Stimulated activated CD8-positive, alpha-beta memory T cell treated with anti-CD3 and anti-CD28 coated beads, Interleukin-15, amount 100 ng/mL, for 1 hour (primary cell): ENCODE measurements at places on chromosomes 7 and 10.

GRCh38 chr10:79273604-79274003, 73.7 kb upstream of the PPIF start:
- no peak for DNase-seq

DNA sequence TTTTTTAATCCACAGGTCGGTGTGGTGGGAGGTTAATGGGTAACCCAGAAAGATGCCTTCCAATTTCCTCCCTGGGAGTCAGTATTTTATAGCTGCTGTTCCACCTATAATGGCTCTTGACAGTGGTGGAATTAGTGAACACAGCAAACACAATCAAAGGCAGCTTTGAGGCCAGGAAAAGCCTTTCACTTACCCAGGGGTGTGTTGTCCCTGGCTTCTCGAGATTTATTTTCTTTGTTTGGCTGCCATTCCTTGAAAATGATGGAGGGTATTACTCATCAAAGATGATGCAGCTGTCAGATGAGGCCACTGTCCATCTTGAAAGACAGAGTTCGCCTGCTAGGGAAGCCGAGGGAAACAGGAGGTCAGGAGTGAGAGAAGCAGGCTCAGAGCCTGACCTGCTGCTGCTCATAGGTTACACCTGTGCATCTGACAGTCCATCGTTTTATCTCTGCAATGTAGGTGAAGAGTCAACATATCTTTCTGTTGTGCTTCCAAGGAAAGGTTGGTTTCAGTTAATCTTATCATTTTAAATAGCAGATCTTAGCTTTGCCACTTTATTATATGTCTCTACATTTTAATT, 221.6 kb downstream of the XPNPEP1 start:
- no peak for DNase-seq

DNA sequence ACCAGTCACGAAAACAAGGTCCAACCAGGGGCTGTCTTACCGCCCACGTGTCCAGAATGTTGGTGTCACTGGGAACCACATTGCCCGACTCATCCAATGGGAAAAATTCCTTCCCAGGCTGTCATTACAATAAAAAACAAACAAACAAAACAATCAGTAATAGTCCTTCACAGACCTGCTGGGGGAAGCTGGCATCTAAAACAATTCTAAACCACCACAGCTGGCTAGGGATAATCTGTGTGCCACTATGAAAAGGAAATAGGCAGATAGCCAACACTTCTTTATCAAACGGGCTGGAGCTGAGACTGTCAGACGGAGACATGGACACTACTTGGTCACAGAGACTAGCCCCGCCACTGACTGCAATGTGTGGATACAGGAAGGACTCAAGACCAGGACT, 9.2 kb downstream of the AKR1B1 start:
- no peak for DNase-seq

- DNase-seq: no peak
Observed at GRCh38 chr10:119748871-119749270, 23.0 kb downstream of the INPP5F start.

GRCh38 chr7:148142660-148143248, 447.8 kb upstream of the C7orf33 start:
- no peak for DNase-seq

GRCh38 chr7:50554431-50555322, 10.5 kb downstream of the DDC start:
- DNase-seq: no peak

DNA sequence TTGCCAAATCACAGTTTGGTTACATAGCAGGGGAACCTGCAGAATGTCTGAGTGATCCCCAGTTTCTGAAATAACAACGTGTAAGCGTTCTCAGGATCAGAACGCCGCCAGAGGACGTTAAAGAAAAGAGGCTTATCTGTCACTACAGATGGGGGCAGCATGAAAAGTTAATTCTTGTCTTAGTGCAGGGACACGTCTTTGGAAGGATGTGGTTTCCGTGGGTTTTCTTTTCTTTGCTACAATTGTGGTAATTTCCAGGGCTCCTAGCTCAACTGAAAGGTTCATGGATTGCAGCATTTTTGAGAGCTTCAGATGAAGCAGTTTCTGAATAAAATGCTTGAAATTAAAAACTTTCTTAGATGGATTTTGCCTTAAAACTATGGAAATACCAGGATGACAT, 106.6 kb downstream of the PRKCQ start:
- DNase-seq: no peak

GRCh38 chr10:113616244-113617074, 47.4 kb downstream of the NRAP start:
- no peak for DNase-seq

- DNase-seq: no peak
Observed at GRCh38 chr10:48235501-48235900, 39.0 kb downstream of the FRMPD2 start.

GRCh38 chr7:150524018-150524417, 9.3 kb downstream of the GIMAP7 start:
- DNase-seq: no peak

DNA sequence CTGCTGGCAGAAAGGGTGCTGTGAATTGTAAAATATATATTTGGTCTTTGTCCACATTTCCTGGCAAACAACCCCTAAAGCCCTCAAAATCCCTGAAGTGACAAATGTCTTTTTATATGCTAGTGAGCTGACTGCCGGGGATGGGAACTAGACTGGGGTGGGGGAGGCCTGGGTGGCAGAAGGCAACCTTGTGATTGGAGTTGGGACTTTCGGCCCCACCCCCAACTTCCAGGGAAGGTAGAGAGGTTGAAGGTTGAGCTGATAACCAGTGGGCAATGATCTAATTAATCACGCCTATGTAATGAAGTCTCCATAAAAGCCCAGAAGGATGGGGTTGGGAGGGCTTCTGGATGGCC, 2.7 kb downstream of the EPHA1 start:
- DNase-seq: no peak

DNA sequence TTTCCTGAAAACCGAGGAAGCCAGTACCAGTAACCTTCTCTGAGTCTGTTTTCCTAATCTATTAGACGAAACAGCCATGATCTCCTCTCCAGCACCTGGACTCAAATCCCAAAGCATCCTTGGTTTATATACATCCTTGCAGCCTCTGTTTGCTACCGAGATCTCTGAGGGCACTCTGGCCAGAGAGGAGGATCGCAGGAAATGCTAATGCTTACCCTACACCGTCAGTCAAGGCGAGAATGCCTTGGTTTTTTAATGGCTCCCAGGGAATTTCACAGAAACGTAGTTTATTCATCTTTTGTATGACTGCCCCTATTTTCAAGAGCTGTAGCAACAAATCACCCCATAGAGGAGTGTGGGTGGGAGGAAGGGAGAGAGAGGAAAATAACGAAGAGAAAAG, 91.5 kb upstream of the CALN1 start:
- no peak for DNase-seq

GRCh38 chr7:117134411-117134810, 181.1 kb downstream of the ST7 start:
- no peak for DNase-seq

GRCh38 chr7:113550966-113551365, 367.8 kb downstream of the PPP1R3A start:
- DNase-seq: no peak

- DNase-seq: no peak
Observed at GRCh38 chr10:61653699-61654098, 9.0 kb upstream of the CABCOCO1 start.

DNA sequence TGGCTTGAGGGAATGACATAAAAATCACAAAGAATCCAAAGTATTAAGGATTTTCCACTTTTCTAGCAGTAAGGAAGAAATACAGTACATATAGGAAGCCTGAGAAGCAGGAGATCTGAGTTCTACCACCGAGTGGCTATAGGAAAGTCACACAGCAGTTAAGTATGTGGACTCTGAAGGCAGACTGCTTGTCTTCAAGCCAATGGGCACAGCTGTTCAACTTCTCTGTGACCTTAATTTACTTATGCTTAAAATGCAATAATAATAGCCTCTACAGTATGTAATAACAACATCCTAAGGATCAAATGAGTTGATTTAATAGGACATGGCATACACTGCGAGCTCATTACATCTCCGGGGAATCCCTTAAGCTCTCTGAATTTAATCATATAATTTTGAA, 68.0 kb downstream of the CTTNBP2 start:
- no peak for DNase-seq

DNA sequence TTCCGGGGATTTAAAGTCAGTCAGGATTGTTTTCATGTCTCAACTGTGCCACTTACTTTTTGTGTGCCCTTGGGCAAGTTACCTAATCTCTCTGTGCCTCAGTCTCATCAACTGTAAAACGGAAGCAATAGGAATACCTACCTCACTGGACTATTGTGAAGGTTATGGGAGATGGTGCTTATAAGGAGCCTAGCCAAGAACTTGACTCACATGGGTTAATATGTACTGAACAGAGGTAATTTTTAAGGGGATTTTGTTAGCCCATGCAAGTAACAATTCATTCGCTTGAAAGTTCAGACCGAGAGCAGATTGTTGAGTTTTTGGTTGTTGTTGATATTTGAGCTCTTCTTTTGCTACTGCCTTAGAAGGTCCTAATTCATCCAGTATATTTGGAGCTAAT, 202.9 kb downstream of the ZNF365 start:
- no peak for DNase-seq

- DNase-seq: no peak
Observed at GRCh38 chr10:75841266-75841665, 409.8 kb downstream of the LRMDA start.

GRCh38 chr10:50551894-50552293, 71.9 kb downstream of the SGMS1 start:
- DNase-seq: no peak

GRCh38 chr10:37535459-37536246, 321.8 kb downstream of the ZNF248 start:
- no peak for DNase-seq

- DNase-seq: no peak
Observed at GRCh38 chr10:66999762-67000545, 74.1 kb downstream of the LRRTM3 start.

GRCh38 chr7:122438006-122438405, 133.5 kb upstream of the FEZF1 start:
- no peak for DNase-seq

DNA sequence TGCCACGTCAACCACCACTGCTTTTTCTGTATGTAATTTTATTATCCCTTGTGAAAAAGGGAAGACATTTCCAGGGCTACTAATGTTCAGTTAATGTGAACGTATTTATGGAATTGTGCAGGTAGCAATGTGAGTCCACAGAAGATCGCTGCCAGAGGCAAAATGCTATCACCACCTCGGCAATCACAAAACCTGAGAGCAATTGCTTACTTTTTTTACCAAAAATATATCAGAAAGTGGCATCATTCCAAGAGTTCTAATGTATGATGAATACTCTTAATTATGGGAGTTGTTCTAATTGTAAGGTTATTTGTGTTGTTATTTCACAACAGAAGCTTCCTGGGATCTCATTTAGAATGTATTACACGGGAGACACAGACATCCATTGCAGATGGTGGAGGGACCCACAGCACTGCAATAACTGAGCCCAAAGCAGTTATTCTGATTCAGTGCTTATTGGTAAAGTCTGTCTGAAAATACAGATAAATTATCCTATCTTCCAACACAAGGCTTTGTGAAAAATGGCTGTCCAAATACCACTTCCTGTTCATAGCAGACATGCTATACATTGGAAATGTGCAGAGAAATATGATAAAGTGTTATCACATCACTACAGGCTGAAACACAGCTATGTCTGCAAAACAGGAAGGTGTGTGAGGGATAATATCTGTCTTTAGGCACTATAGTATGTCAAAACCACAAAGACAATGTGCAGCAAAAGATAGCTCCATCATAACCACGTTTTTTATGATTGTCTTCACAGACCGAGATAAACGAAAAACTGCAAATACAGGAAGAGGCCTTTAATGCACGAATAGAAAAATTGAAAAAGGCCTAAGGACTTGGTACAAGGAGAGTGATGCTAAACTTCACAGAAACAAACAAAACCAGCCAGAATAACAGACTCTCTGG, 102.7 kb downstream of the CABCOCO1 start:
- DNase-seq: no peak

- no peak for DNase-seq
Observed at GRCh38 chr7:2795906-2796305, 48.2 kb downstream of the GNA12 start.

DNA sequence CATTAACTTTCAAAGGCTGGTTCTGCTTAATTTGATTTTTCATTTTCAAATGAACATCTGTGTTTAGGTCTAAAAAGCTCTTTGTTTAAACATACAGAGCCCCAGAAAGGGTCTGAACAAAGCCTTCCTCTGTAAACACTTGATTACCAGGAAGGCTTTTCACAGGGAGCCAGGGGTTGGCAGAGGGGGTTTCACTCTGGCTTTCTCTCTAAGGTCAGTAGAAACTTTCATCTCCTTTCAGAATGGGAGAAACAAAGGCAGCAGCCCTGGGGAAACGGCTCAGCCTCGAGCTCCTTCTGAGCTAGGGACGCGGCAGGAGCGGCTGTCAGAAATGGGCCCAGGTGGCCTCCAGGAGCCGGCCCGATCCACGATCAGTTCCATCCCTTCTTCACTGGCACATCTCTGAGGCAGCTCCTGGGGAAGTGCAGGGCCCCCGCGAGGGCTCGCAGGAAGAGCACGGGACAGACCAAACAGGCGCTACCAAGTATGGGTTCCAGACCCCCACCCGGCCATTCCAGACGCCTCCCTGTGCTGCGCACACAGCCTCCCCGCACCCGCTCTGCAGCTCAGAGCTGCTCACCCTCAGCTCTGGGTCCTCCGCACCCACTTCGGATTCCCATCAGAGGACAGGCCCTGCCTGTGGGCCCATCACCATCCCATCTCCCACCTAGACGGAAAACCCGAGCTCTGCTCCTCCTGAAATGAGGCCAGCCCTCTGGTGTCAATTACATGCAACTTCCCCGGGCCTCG, 124.1 kb downstream of the MAD1L1 start:
- no peak for DNase-seq
